ENCODE measurements at places on chromosomes 4 and X.

DNA sequence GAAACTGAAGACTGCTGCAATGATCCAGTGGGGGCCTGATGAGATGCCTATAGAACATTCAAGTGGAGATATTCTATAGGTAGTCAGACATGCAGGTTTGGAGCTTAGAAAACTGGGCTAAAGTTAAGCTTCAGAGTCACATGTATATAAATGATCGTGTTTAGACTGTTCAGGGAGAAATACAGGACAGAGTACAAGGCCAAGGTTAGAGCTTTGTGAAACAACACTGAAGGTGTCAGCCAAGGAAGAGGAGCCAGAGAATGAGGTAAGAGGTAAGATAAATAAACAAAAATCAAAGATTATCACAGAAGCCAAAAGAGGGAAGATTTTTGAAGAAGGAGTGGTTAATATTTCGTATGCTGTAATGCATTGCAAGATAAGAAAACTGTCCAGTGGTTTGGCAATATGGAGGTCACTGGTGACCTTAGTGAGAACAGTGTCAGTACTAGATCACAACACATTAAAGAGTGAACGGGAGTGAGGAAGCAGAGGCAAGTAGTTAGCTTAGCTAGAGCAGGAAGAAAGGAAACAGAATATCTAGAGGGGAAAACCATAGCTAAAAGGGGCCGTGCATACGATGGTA lies 58.0 kb upstream of the KLHL13 start:
- DNase-seq: no peak

DNA sequence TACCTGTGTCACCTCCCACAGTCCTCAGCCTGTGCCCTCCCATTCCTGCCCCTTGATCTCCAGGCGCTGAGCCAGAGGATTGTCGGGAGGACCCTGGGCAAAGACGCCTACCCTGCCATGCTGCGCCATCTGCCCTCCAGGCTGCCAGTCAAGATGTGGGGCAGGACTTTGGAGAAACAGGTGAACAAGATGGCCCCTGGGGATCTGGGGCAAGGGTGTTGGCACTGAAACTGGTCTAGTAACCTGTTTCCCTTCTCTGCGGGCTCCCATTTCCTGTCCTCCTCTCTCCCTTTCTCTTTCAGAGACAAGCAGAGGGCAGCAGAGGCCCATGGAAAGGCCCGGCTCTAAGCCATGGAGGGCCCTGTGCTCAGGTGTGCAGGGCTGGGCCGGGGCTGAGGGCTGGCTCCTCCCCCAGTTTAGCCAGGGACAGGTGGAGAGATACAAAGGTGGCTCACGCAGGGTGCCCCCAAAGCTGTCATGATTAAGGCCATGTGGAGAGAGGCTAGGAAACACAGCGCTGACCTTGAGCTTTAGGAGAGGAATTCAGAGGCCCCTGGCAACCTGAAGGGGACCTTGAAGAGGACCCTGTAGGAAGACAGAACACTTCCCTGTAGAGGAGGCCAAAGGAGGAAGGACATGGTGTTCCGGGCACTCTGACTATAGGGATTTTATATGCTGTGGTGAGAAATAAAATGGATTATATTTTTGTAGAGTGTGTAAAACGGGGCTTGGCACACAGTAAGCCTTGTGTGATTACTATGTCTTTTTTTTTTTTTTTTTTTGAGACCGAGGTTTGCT lies at the start of gene GLOD5:
GLOD5 (plus strand) TSS at position 74 of the 798 bp plus-strand sequence; CDS start at position 118, 44 bp downstream.
- DNase-seq: no peak

- DNase-seq: no peak
These were observed 62.2 kb downstream of the MFAP3L start for GRCh38 chr4:169963998-169964397.

DNA sequence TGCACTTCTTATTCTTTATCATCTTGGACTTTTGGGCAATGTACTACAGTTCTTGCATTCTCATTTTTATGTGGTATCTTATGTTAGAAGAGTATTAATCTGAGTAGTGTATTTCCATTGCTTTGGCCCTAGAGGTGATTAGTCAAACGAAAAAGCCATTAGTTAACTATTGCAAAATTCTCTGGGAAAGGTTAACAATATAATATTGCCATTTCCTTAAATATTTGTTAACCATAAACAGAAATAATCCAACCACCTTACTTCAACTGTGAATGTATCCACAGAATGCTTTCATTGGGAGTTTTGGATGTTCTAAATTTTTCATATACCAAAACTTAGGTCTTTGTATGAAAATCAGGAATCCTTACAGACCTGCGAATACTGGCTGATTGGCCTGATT lies 294.6 kb upstream of the UGT8 start:
- DNase-seq: no peak

- DNase-seq: no peak
These were observed 81.6 kb downstream of the RBPJ start for GRCh38 chr4:26402458-26402857.

GRCh38 chr4:130395871-130396270 lies 1299.9 kb downstream of the C4orf33 start:
- no peak for DNase-seq

DNA sequence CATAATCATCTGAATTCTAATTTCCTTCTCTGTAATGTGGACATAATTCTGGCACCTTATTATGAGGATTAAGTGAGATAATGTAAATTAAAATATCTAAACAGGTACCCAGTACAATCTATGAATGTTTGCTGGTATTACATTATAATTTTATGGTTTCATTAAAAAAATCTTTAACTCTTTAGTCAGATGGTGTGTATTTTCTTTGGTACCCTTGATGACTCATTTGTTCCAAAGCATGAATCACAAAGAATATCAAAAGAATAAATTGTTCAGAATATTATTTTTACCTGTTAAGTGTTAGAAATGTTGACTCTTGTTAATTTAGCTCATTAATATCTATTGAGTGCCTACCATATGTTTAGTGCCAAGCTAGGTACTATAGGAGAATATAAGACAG lies 74.3 kb downstream of the SNX25 start:
- no peak for DNase-seq

DNA sequence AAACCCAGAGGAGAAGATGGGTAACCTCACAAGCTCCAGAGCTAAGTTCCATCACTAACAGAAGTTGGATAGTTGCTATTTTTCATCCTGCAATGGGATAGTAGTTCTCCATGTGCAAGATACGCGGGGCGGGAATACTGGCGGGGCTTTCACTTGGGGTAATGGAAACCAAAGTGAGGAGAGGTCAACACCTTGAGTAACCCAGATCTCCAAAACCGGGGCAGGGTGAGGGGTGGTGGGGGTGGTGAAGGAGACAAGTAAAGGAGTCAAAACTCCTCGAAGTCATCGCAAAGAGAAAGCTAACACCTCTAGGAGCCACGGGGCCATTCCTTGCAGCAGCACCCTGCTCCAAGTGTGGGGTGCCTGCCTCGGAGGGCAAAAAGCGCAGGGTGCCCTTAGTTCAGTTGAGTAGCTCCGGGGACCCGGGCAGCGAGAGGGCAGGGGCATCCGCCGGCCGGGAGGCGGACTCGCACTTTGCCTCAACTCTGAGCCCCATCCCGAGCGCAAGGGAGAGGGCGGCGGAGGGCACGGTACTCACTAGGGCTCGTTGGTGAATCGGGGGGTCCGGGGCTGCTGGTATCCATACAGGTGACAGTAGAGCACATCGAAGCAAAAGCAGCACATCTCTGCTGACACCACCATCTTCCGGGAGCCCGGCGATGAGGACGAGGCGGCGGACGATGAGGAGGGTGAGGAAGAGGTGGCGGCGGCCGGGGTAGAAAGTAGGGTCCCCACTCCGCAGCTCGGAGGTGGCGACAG lies 645 bp downstream of the AMMECR1 start:
- no peak for DNase-seq

DNA sequence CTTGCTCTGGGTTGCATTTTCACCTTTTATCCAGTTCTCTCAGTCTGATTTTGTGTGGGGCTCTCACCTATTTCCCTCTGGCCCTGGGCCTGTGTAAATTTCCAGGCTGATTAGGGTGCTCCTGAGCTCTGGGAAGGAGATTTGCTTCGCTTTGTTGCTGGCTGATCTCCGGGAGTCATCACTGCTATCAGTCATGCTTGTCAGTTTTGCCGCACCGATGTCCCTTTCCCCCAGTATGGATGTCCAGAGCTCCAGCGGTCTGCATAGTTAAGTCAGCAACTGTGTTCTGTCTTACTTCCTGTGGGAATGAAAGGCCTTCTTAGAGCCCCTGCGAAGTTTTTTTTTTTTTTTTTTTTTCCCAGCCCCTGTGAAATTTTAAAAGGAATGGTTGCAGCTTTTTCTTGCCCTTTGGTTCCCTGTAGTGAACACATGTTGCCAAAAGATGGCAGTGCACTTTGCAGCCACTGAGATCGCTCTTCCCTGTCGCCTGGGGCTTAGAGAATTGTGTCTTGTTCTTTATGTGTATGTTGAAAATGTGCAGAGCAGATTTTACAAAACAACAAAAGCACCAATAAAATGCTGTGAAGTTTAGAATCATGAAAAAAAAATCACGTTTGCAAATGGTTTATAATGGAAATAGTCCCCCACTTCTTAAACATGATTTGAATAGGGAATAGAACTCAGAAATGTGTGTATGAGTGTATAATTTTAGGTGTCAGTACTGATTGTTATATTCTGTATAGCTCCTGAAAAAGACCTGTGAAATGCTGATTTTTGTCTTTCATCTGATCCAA lies 109.1 kb upstream of the SLC4A4 start:
- no peak for DNase-seq

GRCh38 chr4:163107754-163108153 lies 58.9 kb downstream of the NAF1 start:
- no peak for DNase-seq

DNA sequence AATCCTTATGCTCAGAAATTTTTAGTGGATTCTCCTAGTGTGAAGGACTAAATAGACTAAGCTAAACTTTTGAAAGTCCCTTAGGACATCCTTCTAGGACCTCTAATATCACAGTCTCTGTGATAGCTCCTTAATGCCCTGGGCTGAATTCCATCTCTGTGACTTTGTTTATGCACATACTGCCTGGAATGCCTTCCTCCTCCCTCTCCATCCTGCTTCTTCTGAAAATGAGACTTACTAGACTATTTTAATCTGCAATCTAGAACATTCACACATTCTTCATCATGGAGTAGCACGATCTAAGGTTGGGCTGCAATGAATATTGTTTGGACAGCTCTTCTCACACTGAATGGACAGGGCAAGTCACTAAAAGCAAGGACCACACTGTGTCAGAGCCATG lies 65.0 kb upstream of the MSX1 start:
- DNase-seq: no peak

DNA sequence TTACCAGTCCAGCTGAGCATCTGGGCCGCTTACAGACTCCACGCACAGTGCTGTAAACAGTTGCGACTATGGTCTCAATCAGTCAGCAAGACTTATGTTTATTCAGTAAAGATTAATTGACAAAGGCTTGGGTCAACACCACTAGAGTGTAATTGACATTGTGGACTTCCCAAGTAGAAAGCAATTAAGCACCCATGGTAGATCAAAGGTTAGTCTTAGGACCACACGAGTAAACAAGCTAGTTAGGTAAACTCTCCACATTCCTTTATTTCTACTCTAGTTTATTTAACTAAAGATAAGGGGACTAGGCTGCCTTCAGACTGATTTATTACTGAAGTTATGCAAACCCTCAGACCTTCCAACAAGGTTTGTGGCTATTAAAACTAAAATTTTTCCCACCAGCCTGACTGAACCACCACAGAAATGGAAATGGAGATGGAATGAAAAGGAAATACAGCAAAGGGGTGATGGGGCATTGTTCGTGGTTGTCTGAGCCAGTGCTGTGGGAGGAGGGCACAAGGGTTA lies 44.2 kb downstream of the MTHFD2L start:
- no peak for DNase-seq

DNA sequence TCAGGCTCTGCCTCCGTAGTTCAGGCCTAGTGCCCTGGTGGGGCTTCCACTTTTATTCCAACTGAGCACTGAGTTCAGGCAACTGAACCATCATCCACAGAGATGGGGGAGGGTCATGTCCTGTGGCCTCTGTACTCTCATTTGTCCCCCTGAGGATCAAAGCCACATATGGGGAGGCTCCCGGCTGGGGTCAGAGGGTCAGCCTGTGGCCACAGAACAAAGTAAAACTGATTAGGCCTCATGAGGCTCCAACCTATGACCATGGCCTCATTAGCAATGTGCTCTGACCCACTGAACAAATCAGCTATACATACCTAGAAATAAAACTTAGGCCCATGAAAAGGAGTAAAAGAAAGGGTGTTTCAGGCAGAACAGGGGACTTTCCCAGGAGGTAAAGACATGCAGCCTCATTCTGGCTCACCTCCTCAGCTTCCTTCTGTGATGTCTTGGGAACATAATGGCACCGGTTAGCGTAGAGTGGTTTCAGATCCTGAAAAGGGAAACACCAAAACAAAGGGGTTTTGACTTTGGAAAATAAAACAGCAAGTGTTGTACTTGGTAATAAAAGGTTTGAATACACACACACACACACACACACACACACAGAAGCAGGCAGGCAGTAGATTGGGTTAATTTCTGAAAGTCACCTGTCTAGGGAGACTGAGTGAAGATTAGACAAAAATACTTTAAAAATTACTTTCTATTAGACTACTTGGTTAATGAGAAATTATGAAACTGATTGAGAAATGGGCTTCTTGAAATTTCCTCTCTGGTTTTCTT lies 24.3 kb downstream of the TMEM255A start:
- no peak for DNase-seq

GRCh38 chr4:83686166-83686565 lies 150.3 kb downstream of the GPAT3 start:
- no peak for DNase-seq

DNA sequence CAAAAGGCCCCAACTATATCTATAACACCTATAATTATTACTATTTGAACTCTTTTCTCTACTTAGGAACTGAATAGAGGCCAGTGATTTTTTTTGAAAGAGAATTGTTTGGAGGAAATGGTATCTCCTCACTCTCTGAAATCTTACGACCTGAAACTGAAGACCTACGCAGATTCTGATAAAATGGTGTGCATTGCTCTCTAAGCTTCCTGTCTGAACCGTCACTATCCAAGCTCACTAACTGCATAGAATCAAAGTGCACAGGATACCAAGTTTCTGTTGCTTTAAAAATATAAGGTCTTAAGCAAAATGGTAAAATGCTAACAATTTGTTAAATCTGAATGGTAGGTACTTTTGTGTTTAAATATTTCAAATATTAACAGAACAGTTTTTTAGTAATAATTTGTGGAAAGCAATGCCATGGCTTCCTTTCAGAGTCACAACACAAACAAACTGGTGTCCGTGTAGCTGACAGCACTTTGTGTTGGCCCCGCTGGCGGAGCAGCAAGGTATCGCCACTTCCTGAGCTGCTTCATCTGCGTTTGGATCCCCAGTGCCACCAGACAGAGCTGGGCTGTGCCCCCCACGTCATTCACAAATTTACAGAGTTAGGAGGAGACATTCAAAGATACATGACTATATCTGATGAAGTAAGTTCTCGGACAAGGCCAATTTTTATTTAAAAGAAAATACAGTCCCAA lies 313.9 kb downstream of the FBXW7 start:
- DNase-seq: peak; percentile 46

DNA sequence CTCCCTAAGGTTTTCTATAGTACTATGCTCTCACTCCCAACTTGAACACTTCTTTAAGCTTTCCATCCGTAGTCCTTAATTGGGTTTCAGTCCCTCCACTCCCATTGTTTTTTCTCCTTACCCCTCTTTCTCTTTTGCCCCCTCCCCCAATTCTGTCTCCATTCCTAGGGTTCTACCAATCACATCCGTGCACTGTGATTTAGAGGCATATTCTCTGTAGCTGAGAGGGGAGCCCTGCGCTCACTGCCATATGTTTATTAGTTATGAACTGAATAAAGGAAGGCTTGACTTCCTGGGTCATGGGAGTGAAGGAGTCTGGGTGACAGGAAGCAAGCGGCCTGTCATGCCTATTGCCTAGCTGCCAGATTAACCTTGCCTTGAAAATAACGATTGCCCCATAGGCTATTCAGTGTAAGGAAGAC lies 471 bp downstream of the MCTS1 start:
- peak; percentile 63 for DNase-seq

GRCh38 chrX:150446995-150447394 lies 83.9 kb downstream of the MAMLD1 start:
- DNase-seq: no peak

All from NCI-H2227 treated with DMSO at 0.1 percent for 48 hours (cell line).